ENCODE measurements at places on chromosomes 2 and 18.

GRCh38 chr2:25491966-25492532 is 150.3 kb upstream of the DNMT3A start:
- no peak for DNase-seq

GRCh38 chr2:163649080-163649479 is 86.7 kb downstream of the FIGN start:
- no peak for DNase-seq

DNA sequence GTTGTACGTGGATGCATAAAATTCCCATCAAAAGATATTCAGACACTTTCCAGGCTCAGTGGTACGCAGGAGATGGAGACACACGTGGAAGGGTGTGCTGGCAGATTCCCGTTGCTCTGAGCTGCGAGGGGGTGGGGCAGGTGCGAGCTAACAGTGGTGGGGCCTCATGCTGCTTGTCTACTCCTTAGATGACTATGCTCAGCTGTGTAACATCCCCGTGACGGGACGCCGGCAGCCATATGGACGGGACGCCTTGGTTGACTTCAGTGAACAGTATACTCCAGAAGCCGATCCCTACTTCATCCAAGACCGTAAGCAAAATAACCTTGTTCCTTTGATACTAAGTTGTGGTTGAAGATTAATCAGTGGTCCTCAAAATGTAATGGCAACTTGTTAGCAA is 87.5 kb upstream of the RASGRP3 start:
- no peak for DNase-seq

- DNase-seq, result no peak
Observed at GRCh38 chr2:188852772-188853171, 121.4 kb upstream of the COL3A1 start.

DNA sequence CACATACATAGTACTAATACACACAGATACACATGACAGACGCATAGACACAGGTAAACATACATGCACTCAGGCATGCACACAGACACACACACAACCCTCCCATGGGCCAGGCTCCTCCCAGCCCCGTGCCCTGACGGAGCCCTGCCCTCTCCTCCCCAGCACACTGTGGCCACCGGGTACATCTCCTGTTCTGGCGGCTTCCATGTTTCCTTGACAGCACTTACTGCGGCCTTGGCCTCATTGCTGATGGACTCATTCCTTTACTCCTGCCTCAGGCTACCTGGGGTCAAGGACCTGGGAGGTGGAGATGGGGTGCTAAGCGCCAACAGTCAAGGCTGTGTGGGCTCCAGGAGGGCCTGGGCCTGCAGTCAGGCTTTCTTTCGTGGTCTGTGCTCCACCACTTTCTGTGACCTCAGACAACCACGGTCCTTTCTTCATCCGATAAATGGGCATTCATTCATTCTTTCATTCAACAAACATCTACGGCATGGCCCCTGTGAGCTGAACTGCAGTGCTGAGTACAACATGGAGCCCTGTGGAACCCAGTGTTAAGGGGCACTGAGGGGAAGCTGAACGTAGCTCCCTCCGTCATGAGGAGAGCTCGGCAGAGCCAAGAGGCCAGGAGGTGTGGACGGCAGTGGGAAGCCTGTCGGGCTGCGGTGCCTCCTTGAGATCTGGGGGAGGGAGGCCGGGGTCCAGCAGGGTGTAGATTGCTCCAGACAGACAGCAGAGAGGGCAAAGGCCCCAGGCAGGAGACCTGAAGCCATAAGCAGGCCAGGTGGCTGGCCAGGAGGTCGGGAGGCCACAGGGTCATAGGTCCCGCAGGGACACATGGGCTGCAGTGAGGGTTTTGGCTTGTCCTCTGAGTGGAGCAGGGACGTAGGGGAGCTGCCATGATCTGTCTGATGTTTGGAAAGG is 190.4 kb upstream of the HDAC4 start:
- DNase-seq, result no peak

DNA sequence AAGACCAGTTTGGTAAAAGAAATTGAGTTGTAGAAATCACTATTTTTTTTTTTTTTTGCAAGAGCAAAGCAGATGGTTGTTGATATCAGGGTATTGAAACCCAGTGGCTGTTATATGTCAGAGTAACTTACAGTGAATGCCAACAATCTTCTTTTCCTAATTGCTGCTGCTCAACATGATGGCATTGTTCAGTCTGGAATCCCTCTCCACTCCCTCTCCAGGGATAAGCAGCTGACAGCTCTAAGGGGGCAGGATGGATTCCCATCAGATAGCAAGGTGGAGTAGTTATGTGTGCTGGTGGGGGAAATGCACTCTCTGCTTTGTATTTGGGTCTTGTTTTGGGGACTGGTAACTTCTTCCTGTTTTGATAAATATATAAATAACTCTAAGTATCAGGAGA is 200.0 kb downstream of the PIK3C3 start:
- DNase-seq, result no peak

DNA sequence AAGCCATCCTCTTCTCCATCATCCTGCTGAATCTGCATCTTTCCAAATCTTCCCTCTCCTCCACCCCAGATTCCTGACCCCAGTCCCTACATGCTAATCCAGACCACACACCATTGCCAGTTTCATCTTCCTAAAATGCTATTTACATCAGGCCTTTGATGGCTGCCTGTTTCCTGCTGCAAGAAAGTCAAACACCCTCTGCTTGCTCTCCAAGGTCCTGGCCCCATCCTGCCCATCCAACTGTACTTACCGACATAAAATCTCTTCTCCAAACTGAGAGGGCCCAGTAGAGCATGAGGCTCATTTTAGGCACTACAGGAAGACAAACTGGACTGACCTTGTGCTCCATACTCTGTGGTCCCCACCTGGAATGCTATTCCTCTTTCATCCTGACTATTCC is 19.0 kb downstream of the ALK start:
- DNase-seq, result no peak
